ENCODE measurements at places on chromosomes 6 and 20. TPM values are rescaled to one million over a fixed set of nuclear protein-coding genes. Genes with fewer than 3 reads are reported as not detected.

GRCh38 chr20:38023181-38024001, 9.9 kb downstream of the TTI1 start:
- no peak for DNase-seq

SLC23A2 gene
- total RNA-seq = 32.1 TPM

GRCh38 chr6:168562576-168563151, 121.7 kb downstream of the SMOC2 start:
- DNase-seq = no peak

- DNase-seq = no peak
These were observed 97.0 kb downstream of the KCNB1 start for GRCh38 chr20:49385465-49385864.

SCUBE3 gene
- 101 TPM for total RNA-seq

GRCh38 chr6:7047128-7047527, 60.6 kb upstream of the RREB1 start:
- no peak for DNase-seq

DIDO1 gene
- 80.4 TPM for total RNA-seq

- no peak for DNase-seq
These were observed 30.7 kb upstream of the MAP3K4 start for GRCh38 chr6:160960839-160961238.

GRCh38 chr6:70421509-70421908, 8.2 kb downstream of the FAM135A start:
- DNase-seq = no peak

DNA sequence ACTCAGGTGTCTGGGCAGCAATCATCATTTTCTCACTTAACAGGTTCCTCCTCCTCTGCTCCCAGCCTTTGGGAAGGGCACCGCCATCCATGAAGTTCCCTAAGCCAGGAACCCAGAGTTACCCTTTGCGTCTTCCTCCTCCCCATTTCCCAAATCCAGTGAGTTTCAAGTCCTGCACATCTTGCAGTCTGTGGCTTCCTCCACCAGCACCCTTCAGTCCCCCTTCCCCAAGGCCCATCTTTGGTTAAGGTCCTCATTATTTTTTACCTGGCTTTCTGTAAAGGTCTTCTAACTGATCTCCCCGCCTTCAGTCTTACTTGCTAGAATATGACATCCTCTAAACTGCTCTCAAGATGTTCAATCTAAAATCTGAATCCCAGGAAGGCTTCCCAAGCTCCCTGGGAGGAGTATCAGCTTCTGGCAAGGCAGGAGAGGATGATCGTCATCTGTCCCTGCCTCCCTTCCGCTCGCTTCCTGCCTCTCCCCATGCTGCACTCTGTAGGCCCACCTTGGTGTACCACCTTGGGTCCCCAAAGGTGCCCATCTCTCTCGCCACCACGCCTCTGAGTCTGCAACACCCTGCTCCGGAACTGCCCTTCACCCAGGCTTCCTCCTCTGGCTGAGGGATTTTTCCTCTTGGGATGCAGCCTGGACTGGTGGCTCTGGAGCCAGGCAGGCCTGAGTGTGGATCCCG, 11.4 kb upstream of the DUSP22 start:
- DNase-seq = no peak

GRCh38 chr6:3186974-3187382, 29.6 kb upstream of the TUBB2A start:
- DNase-seq = no peak

DNA sequence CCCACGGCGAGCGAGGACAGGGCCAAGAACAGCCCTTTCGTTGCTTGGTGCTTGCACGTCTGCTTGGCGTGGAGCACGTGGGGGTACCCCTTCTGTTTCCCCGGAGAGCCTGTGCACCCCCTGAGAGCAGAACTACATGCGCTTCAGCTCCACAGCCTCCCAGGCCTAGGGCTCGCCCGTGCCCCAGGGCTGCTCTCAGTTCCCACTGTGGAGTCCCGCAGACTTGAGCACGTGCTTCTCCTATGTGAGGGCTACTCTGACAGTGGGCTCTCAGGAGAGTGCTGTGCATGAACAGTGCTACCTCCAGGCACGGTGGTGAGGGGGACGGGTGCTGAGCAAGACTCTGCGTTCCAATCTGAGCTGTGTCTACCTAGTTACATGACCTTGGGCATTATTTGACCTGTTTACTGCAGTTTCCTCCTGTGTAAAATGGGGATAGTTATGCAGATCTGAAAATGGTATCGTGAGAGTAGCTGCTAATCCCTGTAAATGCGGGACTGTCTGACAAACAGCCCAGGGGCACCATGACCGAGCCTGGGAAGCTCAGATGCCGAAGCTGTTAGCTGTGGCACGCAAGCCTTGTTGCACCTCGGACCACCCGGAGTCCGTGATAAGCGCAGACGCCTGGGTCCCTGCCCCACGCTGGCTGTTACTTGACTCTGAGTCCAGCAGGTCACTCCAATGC, 82.4 kb downstream of the IRF4 start:
- DNase-seq = no peak

SCRT2 gene
- not detected for total RNA-seq

GRCh38 chr6:24595910-24596525, 50.0 kb downstream of the KIAA0319 start:
- DNase-seq = no peak

DNA sequence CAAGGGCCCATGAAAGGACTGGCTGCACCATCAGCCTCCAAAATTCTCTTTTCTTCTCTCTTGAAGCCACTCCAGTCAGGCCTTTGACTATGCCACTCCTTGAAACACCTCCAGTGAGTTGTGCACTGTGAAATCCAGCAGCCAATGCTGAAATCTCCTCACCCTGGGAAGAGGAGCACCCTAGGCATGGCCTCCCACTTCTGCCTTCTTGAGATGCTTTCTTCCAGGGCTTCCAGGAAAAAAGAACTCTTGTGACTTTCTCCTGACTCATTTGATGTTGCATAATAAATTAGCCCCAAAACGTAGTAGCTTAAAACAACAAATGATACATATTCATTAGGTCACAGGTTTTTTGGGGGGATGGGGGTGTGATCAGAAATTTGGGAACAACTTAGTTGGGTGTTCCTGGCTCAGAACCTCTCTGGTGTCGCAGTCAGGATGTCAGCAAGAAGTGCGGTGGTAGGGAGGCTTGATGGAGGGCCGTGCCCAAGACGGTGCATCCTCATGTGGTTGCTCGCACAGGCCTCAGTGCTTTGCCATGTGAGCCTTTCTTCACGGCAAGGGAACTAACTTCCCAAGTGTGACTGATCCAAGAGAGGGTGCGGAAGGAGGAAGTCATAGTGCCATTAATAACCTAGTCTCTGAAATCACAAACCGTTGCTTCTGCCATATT, 12.1 kb downstream of the NCR2 start:
- no peak for DNase-seq

IYD gene
- 2.3 TPM for total RNA-seq

HMGCLL1 gene
- not detected for total RNA-seq

DNA sequence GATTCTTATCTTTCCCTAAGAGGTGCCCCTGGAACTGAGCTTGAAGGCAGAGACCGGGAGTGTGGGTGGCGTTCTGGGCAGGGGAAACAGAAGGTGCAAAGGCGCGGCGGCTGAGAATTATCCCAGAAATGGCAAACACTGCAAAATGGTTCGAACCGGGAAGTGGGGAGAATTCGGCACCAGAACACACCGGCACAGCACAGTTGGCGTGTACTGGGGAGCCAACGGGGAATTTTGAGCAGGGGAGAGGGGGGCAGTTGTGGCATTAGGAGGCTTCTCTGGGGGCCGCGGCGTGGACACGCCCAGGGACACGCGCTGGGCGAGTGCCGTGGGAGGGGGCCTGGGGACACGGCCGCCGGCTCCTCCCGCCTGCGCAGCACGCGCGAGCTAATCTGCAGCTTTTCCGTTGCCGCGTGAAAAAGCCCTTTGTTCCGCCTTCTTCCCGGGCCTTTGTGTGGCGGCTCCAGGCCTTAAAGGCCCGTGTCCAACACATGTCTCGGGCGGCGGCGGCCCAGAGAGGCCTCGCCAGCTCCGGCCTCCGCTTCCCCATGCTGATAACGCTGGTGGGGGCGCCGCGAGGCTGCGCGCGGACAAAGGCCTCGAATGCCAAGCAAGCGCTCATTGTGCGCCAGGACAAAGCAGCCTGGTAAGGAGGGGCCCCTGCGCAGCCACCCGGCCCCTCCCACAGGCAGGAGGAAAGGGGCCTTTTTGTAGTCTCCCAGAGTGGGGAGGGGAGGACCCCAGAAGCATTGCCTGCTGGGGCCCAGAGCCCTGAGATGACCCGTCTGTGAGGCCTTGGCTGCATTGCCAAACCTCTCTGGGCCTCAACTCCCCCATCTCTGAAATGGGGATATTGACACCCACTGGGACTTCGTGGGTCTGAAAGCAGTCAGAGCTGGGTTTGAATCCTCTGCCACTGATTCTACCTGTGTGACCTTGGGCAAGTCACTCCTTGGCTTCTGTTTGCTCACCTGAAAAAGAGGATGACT, 82.8 kb downstream of the CD40 start:
- DNase-seq = no peak

DNA sequence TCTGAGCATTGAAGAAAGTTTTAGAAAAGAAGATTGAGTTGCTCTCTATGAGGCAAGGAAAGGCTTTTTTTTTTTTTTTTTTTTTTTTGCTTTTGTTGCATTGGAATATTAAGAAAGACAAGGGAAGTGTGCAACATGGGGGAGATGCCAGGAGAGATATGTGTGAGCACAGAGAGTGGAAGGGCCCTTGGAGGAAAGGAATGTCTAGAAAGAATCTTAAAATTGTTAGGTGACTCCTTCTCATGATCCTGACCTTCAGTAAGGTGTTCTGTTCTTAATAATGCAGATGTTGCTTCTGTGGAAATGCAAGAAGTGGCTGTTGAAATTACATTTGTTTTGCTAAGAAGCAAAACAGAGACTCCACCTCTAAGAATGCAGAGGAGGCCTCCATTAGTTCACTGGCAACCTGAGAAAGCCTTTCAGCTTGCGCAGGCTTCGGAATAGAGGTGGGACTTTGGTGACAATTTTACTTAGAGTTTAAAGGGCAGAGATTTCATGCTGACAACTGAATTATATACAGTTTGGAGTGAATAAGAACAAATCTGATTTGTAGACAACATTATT, 118.0 kb upstream of the ASCC3 start:
- DNase-seq = no peak

- DNase-seq = no peak
These were observed 1078.5 kb upstream of the FLRT3 start for GRCh38 chr20:15415908-15416307.

DNA sequence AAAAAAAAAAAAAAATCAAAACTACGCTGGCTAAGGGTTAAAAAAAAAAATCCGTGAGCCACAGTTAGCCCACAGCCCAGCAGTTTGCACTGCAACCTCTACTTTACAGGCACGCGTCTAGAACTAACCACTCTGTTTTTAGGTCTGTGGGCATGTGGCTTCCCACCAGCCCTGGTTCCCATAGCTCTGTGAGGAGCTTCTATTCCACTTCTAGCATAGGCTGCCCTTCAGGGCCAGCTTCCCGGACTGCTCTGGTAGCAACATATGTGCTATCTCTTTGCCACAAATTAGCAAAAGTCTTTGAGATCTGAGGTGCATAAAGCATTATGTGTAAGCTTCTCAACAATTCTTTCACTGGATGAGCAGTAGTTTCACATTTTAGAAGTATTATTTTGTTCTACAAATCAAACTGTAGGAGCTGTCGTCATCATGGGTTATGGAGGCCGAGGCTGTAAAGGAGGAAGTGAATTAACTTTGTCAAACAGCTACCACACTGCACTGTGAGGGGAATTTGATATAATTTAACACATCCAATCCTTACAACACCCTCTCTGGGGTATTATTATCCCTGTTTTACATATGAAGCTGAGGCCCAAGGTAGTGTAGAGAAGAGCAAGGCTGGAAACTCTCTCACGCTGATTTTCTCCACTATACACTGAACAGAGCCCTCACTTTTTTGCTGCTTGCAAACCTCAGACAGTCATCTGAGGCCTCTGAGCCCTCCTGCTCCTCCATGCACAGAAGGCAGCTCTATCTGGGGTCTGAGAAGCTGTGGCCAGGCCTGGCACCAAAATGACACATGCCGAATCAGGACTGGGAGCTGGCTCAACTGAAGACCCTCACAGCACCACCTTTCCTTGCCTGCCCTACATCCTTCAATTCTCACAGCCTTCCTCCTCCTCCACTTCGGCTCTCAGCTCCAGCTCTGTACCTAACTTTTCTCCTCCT, 35.4 kb downstream of the MAN1A1 start:
- DNase-seq = no peak

DEFB116 gene
- total RNA-seq = not detected

ADIG gene
- total RNA-seq = not detected

DNA sequence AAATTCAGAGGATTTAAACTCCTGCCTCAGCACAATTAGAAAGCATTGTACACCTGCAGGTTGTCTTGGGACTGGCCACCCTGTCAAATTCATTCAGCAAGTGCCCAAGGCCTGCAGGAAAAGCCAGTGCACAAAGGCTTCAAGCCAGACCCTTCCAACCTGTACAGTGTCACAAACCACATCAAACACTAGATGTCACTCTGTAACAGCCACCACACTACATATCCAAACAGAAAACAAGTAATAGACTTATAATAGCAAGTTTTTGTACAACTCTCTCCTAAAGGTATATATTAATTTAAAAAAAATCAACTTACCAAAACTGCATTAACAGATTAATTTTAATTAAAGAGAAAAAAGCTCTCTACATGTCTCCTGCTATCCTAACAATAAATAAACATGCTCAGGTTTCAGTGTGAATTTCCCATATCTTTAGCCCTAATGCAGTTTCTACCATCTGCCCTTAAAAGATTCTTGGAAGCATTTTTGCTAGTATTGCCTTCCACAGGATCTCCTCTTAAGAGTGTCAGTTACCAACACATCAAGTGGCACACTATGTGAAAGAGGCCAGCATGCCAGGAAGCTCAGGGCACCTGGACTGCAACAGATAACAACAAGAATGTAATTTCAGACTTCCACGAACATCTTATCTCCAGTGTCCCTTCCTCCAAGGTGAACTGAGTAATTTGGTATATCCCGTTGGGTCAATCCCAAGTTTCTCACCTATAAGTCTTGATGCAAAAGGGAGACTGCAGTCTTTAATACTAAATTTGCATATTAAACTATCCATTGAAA, 47.5 kb downstream of the RALGAPA2 start:
- DNase-seq = no peak

- DNase-seq = no peak
These were observed 106.9 kb downstream of the TRDN start for GRCh38 chr6:123529843-123530242.

MUCL3 gene
- not detected for total RNA-seq

DNA sequence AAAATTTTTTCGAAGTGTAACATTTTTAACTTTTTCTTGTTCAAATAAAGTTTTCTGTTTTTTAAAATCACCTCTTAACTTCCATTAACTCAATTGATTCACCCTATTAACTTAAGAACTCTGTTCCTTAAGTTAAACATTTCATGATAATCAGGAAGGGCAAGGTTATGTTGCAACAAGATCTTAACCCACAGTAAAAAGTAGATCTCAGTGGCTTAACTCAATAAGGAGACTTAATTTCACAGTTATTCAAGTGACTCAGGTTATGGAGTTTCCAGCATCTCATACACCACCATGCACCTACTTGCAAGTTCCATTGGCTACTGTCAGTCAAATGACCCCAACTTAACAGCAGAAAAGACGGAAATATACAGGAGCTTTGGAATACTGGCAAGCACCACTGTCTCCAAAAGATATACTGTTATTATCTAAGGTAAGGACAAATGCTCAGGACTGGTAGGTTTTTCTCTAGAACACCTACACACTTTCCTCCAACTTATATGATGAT, 11.2 kb downstream of the HLA-DQB1 start:
- no peak for DNase-seq

PPIL6 gene
- 2.2 TPM for total RNA-seq

NDRG3 gene
- total RNA-seq = 50.9 TPM

HLA-DOA gene
- total RNA-seq = 19.4 TPM

ADGB gene
- total RNA-seq = not detected

- no peak for DNase-seq
These were observed 1.3 kb downstream of the VEGFA start for GRCh38 chr6:43771210-43771857.

GRCh38 chr6:142838821-142839685, 105.9 kb downstream of the HIVEP2 start:
- no peak for DNase-seq
